ENCODE measurements at places on chromosomes 11 and 22. TPM values are rescaled to one million over a fixed set of nuclear protein-coding genes. Genes with fewer than 3 reads are reported as not detected.
A peak's percentile ranks its signal among the peaks of the same experiment; 100 is the strongest.

GRCh38 chr11:1758611-1759150 is 5.0 kb downstream of the CTSD start:
- no peak for DNase-seq

DNA sequence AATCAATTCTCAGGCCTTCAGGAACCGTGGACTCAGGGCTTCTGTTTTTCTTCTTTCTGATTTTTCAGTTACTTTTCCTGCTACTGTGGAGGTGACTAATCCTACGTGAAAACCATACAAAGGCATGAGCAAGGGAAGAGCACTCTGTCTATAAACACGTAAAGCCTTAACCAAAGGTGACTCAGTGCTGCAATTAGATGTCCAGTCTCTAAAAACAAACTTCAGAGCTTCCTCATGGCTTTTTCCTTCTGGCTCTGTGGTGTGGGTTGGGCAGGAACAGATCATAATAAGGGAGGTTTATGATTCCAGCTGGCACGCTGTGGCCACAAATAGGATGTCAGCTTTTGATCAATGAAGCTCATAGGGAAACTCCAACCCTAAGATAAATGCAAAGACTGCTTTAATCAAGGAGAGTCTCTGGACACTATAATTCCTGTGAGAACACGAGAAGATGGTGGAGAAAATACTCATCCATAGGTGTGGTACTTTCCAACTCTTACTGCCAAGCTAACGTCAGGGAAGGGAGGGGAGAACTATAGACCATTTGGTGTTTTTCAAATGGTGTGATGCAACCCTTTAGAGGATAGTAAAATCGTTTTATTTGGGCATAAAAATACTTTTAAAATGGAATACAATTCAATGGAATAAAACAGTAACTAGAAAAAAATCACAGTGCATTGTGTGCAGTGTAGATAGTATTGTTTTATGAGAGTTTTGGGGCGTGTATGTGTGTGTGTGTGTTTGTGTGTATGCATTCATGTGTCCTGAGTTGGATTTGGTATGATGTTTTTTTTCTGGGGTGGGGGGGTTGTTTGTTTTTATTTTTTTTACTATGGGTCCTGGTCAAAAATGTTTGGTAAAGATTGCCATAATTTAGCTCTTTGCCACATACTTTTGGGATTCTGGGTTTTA is at the start of gene NXPE2:
Gene NXPE2, plus strand, starts transcription at position 403 of the 912 bp plus-strand sequence. Its CDS starts 49 bp downstream, at position 452.
- no peak for DNase-seq

GRCh38 chr11:119361056-119361787 is 14.7 kb upstream of the MFRP start:
- peak; percentile 84 for DNase-seq

- DNase-seq: no peak
These were observed 7.9 kb upstream of the SCGB1A1 start for GRCh38 chr11:62410972-62411371.

DNA sequence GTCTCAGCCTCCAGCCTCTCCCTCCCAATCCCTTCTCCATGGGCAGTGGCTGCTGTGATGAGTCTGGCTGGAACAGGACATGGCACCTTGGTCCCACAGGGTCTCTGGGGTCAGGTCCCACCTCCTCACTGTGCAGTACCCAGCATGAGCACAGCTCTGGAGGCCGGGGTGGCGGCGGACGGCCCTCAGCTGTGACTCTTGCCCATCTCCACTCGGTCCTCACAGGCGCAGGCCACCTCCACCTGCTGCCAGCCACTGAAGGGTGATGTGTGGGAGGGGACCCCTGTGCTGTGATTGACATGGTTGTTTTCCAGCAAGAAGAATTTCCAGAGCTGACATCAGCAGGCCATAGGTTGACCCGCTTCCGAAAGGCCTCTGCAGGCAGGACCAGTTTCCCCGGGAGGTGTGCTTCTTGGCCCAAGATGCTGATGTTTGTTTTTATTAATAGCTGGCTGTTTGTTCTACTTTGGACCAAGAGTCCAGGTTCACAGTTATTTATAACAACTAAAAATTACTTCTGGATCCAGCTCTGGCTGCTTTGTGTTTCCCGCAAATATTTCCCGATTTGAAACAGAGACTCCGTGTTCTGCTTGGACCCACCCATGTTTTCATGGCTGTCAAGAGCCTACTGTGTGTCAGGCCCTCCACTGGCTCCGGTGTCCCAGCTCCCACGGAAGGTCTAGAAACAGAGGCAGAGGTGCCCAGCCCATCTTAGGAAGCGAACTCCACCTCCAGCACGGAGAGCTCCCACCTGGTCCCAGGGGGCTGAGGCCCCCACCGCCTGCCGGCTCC is 45.7 kb downstream of the SCUBE1 start:
- DNase-seq: no peak

DNA sequence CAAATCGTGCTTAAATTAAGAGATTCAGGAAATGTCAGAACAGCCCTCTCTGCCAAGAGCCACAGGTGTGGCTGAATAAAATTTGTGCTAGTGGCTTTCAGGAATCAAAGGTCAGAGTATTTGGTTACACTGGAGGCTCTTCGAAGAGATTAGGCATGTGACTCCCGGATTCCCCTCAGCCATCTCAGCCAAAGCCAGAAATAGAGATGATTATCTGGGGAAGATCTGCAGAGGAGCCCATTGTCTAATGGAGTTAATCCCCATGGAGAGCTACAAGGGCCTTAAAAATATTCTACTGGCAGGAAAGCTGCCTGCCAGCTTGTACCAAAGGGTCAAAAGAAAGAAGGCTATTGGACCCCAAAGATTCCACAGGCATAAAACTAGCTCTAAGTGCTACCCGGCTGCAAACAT is 1259.5 kb downstream of the TBC1D22A start:
- no peak for DNase-seq

DNA sequence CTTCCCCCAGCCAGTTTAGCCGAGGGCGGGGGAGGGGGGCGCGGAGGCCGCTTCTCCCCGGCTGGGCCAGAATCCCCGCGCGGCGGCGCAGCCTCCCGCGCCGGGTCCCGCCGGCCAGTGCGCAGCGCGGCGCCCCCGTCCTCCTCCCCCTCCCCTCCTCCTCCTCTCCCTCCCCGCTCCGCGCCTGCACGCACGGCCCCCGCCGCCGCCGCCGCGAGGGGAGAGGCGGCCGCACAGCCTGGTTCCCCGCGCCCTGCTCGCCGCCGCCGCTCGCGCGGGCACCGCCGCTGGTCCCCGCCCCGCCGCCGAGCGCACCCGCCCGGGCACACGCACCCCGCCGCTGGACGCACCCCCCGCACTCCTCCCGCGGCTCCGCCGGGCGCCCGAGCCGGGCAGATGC is at the start of gene FLRT1:
Gene FLRT1, plus strand, starts transcription at position 356 of the 400 bp plus-strand sequence. CDS start 80,337 bp downstream, outside the sequence.
- DNase-seq: no peak

- DNase-seq: no peak
These were observed 10.9 kb downstream of the PDGFD start for GRCh38 chr11:104152941-104153505.

DNA sequence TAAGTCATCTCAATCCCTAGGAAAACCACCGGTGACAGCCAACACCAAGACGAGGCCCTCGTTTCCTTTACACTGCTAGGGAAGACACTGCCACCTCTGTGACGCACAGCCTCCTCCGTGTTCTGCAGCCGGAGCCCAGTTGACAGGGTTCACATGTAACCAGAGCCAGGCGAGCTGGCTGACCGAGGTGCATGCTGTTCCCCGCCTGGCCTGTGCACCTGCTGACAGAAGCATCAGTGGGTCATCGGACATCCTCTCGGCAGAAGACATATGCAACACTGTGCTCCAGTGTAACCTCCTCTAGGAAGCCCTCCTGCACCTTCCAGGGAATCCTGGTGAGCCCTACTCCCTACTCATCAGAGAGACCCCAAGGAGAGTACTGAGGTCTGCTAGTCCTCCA is 114.2 kb upstream of the TP53AIP1 start:
- no peak for DNase-seq

DNA sequence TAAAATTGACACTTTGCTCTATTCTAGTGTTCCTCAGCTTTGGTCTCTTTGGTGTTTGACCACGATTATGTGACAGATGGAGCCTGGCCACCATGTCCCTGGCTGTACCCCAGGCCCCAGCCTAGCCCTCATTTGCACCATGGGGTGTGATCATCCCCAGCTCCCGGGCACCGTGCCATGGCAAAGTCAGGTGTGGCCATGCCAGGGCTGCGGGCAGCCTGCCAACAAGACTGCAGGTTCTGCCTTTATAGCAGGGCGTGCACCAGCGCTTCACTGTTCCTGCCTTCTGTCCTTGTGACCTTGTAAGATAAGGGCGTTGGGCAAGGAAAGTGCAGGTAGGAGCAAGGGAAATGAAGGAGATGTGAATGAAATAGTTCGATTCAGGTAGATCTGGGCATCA is 22.4 kb upstream of the APOBEC3A start:
- DNase-seq: no peak

- DNase-seq: no peak
These were observed 49.9 kb downstream of the ST3GAL4 start for GRCh38 chr11:126405374-126405773.

DNA sequence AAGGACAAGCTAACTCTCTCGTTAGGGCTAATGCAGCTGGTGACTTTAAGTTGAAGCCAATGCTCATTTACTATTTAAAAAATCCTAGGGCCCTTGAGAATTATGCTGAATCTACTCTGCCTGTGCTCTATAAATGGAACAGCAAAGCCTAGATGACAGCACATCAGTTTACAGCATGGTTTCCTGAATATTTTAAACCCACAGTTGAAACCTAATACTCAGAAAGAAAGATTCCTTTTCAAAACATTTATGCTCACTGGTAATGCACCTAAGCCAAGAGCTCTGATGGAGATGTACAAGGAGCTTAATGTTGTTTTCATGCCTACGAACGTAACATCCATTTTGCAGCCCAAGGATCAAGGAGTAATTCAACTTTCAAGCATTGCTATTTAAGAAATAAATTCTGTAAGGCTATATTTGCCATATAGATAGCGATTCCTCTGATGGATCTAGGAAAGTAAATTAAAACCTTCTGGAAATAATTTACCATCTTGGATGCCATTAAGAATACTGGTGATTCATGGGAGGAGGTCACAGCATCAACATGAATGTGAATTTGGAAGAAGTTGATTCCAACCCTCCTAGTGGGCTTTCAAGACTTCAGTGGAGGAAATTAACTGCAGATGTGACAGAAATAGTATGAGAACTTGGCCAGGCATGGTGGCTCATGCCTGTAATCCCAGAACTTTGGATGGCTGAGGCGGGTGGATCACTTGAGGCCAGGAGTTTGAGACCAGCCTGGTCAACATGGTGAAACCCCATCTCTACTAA is 14.5 kb downstream of the XNDC1N start:
- no peak for DNase-seq

DNA sequence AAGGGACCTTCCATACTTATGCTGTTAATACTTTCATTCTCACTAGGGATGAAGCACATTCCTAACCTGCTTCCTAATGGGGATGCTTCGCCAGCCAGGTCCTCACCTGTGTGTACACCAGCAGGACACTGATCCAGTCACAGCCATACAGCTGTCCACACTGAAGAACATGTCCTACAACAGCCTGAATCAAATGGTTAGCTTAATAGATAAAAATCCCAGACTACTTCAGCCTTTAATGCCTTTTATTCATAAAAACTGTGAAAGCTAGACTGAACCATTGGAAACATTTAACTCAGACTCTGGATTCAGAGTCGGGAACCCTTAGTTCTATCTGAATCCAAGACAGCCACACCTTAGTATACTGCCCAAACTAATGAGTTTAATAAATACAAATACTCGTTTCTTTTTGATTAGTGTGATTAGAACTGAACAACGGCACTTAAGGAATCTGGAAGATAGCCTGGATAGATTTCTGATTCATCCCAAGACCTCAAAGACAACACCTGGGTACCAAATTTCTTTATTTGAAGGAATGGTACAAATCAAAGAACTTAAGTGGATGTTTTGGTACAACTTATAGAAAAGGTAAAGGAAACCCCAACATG is 3.3 kb downstream of the FTH1 start:
- DNase-seq: no peak

Gene MAPK8IP1
- polyA plus RNA-seq: 13.8 TPM

DNA sequence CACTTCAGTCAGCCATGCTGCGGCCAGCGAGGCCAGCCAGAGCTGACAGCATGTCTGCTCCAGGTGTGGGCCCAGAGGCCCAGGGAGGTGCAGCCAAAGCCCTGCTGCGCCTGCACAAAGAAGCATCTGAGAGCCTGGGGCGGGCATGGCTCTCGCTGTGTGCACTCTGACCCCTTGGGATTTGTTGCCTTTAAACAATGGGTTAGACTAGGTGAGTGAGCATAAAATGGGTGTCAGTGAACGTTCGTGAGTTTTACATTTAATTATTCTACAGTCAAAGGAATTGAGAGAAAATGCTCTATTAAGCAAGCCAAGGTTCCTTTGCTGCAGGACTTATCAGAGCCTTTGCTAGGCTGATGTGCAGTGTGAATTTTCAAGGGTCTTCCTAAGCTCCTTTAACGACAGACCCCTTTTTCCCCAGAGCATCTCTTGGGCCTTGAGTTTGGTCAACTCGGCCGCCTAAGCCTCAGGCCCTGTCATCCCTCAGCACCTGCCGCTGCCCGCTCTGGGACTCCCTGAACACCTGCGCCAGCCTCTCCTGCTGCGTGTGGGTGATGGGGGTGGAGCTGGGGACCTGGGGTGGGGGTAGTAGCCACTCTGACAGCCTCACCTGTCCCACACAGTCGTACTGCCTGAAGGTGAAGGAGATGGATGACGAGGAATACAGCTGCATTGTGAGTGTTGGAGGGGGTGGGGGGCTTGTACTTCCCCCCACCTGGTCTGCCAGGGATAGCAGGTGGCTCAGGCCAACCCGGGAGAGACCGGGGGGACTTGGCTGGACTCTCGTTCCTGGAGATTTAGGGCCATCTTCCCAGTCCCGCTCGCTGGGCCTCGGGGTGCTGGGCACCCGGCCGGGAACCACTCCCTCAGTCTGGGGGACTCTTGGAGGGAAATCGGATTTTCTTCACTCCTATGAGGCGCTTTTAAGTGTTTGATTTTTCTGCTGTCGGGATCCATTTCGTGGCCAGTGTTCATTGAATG is 10.5 kb downstream of the SLC16A8 start:
- no peak for DNase-seq

DNA sequence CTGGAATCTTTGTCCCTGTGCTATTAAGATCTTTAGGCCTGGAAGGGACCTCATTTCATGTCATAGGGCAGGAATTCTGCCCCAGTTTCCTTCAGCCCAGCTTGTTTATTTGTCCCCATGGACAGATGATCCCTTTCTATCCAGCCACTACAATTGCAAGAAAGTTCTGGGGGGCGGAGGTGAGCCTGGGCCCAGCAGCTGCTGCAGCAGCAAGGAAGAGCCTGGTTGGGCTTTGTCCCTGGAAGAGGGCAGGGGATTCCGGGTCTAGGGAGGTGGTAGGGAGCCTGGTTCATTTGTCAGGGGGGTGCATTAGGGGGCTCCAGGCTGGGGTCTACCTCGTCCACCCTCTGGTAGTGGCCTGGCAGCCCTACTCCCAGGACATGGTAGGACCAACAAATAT is 16.4 kb upstream of the CACNA1I start:
- DNase-seq: no peak

DNA sequence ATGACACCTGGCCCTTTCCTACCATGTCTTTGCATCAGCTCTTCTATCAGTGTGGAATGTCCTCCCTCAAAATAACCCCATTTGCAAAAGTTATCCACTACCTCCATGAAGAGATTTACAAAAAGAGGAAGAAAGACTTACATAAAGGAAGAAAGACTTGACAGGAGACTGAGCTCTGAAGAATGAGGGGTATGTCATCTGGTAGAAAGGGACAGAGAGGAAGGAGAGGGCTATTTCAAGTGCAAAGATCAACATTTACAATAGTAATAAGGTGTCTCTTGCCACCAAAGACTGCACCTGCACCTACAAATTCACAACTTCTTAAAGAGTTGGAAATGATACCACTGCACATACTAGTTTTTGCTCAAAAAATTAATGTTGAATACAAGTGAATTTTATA is 18.2 kb downstream of the PAK1 start:
- DNase-seq: no peak
